ENCODE measurements at places on chromosomes 16 and 17.

- no peak for DNase-seq
Observed at GRCh38 chr16:22161999-22162655, at the start of gene SDR42E2. SDR42E2 (plus strand) TSS chr16:22162506; CDS start chr16:22165583, 3,077 bp downstream.

- DNase-seq, result no peak
Observed at GRCh38 chr16:29310852-29311314, 95.6 kb downstream of the NPIPB11 start.

DNA sequence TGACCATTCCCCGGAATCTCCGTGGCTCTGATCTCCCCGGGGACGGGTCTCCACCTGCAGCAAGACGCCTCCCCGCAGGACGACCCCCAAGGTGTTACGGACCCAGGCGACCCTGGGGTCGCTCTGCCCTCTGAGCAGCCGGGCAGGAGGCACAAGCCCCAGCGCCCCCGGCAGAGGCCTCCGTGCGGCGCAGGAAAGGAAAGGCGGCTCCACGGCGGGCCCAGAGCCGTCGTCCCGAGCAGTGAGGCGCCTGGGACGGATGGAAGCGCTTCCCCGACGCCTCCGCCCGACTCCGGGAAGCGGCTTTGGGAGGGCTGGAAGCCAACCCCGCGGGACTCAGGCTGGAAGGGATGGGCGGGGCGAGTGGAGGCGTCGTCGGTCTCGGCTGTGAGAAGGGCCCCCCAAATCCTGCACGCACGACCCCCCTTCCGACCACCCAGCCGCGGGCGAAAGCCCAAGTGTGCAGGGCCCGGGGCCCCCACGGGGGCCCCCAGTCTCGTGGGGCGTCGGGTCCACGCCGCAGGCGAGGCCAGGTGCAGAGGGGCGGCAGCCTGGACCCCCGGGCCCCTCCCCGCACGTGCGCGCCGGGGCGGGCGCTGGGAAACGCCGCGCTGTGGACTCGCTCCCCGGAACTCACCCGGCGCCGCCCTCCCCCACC is 32.7 kb upstream of the RPH3AL start:
- DNase-seq, result no peak

- DNase-seq, result no peak
Observed at GRCh38 chr16:85377388-85378144, 235.6 kb upstream of the GSE1 start.

DNA sequence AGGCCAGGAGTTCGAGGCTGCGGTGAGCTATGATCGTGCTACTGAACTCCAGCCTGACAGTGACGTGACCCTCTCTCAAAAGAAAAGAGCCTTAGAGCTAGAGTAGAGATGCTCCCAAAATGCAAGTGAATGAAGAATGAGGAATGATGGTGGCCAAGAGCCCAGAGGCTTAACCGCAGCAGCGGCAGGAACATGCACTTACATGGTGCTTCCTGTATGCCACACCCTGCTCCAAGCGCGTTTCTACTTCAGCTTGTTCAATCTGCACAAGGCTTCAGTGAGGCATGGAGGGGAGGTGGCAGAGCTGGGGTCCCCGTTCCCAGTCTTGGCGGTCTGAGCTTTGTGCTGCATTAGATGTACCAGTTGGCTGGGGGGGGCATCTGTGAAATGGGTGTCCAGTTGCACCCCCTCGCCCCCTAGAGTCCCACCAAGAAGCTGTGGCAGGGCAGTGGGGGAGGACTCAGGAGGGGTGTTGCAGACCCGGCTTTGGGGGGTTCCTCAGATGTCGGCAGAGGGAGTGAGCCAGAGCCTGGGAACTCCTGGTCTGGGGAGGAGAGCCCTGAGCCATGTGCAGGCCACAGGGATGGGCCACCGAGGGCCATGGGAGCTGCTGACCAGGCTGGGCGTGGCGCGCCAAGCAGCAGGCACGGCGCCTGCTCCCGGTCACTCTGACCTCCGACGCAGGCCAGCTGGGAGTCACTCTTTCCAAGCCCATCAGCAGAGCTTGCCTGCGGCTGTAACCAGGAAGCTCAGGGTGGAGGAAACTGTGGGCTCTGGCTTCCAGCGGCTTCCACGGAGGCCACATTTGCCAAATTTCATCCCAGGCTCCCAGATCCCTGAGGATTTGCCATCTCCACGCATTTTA is 260.1 kb downstream of the PARN start:
- no peak for DNase-seq

- DNase-seq, result no peak
Observed at GRCh38 chr16:86700046-86700945, 121.9 kb downstream of the FOXL1 start.

DNA sequence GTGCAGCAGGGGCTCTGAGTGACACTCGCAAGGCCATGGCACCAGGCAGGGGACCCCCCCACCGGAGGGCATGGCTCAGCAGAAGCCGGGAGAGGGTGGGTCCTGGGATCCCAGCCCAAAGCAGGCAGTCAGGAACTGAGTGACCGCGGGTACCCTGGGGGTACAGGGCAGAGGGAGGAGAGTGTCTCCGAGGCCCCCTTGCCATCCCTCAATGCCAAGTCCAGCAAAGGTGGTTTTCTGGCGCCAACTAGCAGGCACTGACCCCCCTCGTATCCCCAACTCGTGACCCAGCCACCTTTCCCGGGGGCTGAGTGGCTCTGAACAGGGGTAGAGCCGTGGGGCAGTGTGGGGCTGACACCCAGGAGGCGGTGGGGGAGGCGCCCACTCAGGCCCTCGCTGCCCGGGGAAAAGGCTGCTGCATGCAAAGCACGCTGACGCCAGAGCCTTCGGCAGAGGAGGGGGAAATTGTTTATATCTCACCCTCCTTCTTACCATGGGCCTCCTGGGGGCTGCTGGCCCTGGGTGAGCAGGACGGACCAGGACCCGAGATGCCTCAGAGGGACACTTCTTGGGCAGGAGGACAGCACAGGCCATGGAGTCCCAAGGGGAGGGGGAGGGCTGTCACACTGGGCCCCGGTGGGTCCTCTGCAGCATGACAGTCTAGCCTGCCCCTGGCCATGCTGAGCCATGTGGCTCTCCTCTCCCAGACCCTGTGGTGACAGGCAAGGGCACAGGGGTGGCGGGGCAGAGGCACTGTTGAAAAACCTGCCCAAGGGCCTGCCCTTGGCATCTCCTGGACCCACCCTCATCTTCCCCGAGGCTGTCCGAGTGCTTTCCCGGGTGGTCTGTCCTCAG is 14.6 kb upstream of the ENPP7 start:
- DNase-seq, result no peak

DNA sequence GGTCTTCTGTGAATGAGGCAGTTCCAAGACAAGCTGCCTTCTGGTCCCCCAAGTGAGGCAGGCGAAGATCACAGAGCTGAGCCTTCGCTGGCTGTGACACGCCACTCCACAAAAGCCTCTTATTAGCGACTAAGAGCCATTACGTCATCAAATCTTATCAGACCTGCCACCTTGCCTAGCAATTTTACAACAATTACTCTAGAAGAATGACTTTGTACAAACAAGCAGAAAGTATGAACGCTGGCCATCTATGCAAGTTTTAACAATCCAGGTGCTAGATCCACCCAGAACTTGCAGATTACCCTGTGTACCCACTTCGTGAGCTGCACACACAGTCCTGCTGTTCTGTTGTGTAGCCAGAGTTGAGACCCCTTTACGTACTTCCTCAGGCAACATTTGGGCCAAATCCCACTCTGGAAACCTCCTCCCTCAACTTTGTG is 3.8 kb upstream of the ICAM2 start:
- no peak for DNase-seq

DNA sequence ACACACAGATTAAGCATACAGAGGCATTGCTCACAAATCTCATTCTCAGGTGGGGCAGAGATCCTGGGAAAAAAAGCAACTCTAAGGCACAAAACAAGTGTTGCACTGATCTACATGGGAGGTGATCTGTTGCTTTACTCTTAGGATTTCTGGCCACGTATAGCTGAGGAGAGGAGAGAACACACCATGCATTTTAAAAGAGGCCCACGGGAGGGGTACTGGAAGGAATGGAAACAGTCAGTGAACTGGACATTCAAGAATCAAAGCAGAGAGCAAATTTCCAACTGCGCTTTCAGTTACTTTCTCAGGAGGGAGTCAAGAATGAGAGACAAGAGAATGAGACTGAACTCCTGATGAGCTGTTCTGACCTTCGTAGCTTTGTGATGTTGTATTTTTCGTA is 1105.9 kb downstream of the CDH8 start:
- DNase-seq, result no peak

GRCh38 chr16:53821957-53822625 is 118.1 kb downstream of the FTO start:
- DNase-seq, result no peak

DNA sequence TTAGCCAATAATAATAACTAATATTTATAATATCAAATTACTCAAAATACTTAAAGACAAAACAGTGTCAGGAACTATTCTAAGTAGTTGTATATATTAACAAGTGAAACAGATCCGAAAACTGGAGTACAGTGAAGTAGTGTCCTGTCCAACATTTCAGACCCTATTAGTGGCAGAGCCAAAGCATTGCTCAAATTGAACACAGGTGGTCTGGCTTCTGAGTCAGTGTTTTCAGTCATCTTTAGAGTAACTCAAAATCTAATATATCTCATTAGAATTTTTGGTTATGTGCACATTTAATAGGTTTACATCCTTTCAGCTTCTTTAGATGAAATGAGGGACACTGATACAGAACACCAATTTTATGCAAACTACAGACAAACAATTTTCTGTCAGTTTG is 652.5 kb downstream of the CDH11 start:
- no peak for DNase-seq

GRCh38 chr17:9071016-9071415 is 49.7 kb downstream of the NTN1 start:
- DNase-seq, result no peak

GRCh38 chr17:18261146-18261515 is 669 bp downstream of the MIEF2 start:
- DNase-seq, result no peak

DNA sequence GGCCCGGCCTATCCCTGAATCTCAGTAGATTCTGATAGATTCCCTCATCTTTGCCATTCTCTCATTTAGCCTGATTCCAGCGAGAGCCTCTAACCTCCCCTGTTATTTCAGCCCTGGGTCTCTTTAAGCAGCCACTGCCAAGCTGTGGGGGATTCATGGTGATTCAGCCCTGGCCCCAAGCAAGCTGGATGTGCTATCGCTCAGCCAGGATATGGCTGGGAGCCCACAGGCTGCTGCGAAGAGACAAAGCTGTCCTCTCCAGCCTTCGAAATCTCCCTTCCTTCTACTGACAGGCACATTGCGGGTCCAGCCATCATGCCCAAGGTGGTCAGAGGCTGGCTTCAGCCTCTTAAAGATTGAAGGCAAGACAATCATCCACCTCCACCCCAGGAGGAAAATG is 394.1 kb downstream of the SOX9 start:
- DNase-seq, result no peak

DNA sequence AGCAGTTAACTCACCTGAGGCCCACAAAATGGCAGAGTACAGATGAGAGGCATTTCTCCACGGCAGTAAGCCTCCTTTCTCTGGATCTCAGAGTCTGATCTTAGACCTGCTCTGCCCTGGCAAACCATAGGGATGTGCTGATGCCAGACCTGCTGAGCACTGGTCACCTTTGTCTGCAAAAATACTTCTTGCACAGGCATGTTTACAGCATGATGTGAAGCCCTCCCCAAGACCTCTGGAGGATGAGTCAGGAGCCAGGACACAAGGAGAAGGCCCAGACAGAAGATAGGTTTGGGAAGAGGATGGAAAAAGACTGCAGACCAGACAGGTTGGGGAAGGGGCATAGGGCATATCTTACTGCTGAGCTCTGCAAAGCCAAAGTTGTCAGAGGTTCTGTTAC is 426.6 kb downstream of the PMP22 start:
- no peak for DNase-seq

DNA sequence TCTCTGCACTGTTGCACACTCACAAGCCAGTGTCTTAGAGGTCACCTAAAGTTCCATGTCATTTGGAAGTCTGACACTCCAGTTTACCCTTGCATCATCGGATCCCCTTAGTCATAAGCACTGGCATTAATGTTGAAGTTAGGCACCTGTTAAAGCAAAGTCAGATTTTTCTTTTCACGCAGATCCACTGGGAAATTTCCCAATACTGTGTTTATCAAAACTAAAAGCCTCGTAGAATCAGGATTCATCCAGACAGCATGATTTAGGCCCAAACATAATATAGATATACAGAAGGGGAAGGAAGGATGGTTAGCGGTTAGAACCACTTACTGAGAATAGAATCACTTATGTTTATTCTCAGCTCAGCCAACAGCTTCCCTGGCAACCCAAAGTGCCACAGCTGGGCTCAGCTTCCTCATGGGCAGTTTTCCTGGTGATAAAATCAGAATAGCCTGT is 30.1 kb upstream of the HAPSTR1 start:
- no peak for DNase-seq

DNA sequence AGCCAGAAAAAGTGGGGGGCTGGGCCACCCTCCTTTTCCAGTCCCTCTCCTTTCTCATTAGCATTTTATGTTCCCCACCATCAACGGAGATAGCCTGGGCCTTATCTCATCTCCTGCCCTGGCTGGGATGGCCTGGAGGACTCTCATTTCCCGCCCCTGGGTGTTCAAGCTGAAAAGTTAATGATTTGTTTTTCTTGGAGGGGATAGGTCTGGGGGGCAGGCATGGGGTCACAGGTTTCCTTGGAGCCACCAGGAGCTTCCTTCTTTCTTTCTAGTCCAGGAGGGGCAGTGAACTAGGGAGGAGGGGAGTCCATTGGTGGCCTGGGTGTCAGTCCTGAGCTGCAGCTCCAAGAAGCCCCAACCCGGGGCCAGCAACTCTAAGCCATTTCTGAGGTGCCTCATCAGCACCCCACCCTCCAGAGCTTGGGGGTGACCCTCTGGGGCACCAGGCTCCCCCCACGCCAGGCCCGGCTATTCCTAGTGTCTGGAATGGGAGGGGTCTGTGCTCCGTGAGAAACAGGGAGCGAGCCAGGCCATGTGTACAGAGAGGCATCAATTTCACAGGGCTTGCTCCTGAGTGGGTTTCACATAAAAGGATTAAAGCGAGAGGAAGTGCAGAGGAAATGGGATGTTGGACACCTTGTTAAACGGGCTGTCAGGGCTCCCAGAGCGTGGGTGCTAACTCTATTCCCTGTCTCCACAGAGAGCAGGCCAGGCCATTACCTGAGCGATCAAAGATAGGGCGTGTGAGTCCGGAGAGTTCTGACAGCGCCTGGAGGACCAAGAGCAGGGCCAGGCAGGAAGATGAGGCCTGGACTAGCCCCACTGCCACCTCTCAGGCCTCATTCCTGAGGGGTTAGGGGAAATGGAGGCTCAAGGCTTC is 90.6 kb upstream of the LHX1 start:
- no peak for DNase-seq

Data from pulmonary artery endothelial cell (primary cell).